NCI-H146 (cell line): ENCODE measurements at places on chromosomes 7 and 10.

DNA sequence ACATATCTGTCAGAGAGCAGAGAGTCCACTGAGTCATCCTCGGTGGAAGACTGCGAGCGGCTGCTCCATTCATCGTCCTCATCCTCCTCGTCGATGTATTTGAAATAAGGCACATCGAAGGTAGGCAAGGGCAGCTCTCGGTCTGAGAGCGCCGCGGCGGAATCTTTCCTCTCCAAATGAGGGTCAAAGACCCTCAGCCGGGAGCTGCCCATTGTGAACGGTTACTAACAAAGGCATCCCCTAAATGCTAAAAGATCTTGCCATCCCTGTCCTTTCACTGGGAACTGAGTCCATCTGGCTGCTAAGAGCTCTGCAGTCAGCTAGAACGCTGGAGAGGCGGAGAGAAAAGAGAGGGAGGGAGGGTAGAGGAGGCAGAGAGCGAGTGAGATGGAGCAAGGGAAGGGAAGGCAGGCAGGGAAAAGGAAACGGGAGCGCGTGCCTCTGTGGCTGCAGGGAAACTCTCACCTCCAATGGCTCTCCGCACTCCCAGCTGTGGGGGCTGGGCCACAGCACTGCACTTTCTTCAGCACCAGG, 163.4 kb downstream of the RAPGEF5 start:
- peak; percentile 44 for DNase-seq

DNA sequence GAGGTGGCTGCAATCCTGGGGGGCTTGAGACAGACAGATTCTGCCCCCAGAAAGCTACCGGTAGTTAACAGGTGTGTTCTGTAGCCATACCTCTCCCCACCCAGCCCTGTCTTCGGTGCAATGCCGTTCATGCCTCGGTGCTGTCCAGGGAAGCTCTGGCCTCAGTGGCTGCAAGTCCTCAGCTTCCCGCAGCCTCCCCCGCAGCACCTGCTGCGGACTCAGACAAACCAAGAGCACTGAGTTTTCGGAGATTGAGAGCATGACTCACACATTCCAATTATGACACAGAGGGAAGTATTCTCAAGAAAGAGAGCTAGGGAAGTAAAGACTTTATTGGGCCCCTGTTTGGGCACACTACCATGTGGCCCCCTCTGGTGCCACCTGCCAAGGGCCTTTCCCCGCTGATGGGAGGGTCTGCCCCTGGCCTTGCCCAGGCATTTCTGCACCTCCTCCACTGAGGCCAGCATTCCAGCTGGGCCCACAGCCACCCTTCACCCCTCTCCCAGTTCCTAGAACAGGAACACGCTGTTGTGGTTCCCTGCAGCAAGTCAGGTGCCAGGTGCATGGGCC, 30.2 kb upstream of the EZH2 start:
- DNase-seq = no peak

DNA sequence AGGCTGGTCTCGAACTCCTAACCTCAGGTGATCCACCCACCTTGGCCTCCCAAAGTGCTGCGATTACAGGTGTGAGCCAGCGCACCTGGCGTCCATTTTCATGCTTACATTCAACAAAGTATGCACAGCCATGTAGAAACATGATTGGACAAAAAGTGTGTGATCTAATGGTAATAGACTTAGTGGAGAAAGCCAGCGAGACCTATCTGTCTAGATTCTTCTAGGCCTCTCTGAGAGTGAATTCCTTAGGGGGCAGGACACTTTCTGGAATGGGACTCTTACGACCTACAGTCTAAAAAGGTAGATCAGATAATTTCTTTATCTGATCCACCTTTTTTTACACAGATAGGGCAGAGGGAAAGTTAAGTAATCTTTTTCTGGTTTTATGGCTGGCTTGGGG, 46.3 kb upstream of the SDK1 start:
- DNase-seq = no peak

GRCh38 chr10:78856421-78856820, 212.3 kb upstream of the ZMIZ1 start:
- no peak for DNase-seq

GRCh38 chr10:125080984-125081383, 79.4 kb downstream of the CTBP2 start:
- no peak for DNase-seq

DNA sequence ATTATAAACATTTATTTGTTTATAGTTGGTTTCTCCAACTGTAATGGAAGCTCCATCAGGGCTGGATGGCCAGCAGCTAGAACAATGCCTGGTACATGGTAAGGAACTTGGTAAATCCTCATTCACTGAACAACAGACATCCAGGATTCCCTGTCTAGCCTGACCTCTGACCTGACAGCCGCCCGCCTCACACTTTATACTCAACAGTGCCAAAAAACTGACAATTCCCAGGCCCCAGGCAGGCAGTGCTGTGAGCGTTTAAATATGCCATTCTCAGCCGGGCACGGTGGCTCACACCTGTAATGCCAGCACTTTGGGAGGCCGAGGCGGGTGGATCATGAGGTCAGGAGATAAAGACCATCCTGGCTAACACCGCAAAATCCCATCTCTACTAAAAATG, 55.9 kb downstream of the RSU1 start:
- DNase-seq = no peak

GRCh38 chr10:49309691-49310411, 10.9 kb downstream of the C10orf71 start:
- no peak for DNase-seq

- DNase-seq = no peak
Observed at GRCh38 chr7:139821349-139822105, 7.5 kb upstream of the TBXAS1 start.

GRCh38 chr10:24465891-24466818, 257.2 kb downstream of the KIAA1217 start:
- DNase-seq = no peak

- DNase-seq = no peak
Observed at GRCh38 chr7:82527851-82528250, 84.3 kb upstream of the CACNA2D1 start.

GRCh38 chr7:390761-391410, 100.9 kb downstream of the FOXL3 start:
- DNase-seq = no peak

DNA sequence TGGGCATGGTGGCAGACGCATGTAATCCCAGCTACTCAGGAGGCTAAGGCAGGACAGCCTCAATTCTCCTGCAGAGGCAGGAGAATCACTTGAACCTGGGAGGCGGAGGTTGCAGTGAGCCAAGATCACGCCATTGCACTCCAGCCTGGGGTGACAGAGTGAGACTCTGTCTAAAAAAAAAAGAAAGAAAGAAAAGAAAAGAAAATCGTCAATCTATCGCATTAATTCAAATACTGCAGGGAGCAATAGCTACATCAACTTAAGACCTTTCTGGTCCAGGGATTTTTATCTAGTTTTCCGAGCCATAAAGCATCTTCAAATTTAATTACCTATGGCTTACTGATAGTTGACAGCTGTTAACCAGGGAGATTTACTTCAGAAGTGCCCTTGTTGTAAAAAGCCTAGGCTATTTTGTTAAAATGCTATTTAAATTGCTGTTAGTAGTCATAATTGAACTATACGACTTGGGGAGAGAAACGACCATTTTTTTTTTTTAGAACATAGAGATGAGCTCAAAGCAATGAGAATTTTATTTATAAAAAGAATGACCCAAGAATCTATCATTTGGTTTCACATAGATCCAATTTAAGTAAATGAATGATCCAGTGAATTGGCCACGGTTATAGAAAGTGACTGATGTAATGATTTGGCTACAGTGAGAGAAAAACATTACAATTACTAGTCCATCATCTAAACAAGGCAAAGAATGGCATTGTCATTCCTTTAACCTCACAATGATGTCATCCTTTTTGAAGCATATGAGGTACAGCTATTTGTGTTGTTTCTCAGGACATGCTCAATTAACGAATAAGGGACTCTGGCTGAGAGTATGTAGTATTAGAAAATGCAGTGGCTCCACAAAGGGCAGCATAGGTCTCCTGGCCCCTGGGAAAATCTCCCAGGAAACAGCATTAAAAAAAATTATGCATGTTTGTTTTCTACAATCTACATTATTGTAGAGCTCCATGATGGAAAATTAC, 85.3 kb downstream of the SEMA3C start:
- DNase-seq = no peak

- no peak for DNase-seq
Observed at GRCh38 chr7:125126376-125126775, 196.8 kb upstream of the POT1 start.

GRCh38 chr7:78151229-78151628, 352.7 kb downstream of the PHTF2 start:
- no peak for DNase-seq

- DNase-seq = no peak
Observed at GRCh38 chr10:76491216-76491615, 1059.8 kb downstream of the LRMDA start.

GRCh38 chr10:123146894-123147634, 872 bp upstream of the HMX2 start:
- no peak for DNase-seq

- no peak for DNase-seq
Observed at GRCh38 chr10:115918812-115919211, 354.2 kb downstream of the GFRA1 start.

GRCh38 chr10:100551196-100551595, 15.5 kb downstream of the HIF1AN start:
- DNase-seq = no peak

- DNase-seq = no peak
Observed at GRCh38 chr10:122854648-122855047, 9.0 kb upstream of the CUZD1 start.

DNA sequence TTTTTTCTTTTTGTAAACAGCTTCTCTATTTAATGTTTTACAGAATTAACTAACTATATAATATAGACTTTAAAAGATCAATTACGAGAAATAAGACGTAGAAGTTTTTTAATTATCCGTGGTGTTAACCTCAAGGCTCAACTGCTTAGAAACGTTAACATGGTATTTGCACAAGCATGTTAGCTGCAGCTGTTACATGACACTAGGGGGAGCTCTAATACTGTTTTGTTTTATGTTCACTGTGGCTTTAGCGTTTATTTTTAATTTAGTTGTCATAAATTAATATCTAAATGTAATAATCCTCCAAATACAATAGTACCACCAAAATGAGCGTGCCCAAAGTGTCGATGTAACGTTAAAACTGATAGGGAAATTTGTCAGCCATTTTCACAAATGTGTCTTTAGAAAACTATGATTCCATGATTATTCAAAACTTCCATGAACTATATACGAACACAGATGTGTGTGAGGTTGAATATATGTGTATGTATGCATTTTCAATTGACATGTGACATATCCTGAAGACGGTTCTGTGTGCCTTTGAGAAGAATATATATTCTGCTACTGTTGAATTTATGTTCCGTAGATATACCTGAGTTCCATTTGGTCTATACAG, 828.8 kb upstream of the MBL2 start:
- peak; percentile 46 for DNase-seq

GRCh38 chr10:100993986-100994708, 5.5 kb upstream of the LZTS2 start:
- no peak for DNase-seq

DNA sequence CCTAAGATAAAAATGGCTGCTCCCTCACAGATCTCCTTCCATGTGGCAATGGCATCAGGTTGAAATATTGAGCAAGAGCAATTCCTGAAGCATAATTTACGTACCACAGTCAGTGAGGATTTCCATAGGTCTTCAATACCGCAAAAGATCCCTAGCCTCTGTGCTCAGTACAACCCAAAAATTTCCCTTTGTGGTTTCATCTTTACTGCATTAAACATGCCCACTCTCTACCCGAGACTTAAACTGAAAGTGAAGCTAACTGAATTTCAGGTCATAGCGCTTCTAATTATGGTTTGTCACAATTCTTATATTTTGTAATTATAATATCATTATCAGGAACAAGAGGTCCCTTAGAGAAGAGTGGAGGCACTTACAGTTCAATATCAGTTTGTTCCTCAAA, 1071.1 kb downstream of the XPNPEP1 start:
- DNase-seq = no peak

DNA sequence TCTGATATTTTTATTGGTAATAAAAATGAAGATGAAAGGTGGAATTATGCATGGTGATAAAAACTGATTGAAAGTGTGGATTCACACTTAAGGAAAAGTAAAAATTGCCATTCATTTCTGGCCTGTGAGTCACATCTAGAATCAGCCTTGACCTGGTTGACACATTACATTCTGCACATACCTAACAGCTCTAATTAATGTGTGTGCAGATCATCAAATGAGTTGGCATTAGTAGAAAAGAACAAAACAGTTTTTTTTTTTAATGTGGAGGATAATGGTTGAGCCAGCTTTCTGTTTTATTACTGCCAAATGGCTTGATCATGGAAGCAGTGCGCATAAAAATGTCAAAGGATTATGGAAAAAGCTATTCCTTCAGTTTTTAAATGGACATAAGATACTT, 142.6 kb upstream of the TMEM196 start:
- no peak for DNase-seq

DNA sequence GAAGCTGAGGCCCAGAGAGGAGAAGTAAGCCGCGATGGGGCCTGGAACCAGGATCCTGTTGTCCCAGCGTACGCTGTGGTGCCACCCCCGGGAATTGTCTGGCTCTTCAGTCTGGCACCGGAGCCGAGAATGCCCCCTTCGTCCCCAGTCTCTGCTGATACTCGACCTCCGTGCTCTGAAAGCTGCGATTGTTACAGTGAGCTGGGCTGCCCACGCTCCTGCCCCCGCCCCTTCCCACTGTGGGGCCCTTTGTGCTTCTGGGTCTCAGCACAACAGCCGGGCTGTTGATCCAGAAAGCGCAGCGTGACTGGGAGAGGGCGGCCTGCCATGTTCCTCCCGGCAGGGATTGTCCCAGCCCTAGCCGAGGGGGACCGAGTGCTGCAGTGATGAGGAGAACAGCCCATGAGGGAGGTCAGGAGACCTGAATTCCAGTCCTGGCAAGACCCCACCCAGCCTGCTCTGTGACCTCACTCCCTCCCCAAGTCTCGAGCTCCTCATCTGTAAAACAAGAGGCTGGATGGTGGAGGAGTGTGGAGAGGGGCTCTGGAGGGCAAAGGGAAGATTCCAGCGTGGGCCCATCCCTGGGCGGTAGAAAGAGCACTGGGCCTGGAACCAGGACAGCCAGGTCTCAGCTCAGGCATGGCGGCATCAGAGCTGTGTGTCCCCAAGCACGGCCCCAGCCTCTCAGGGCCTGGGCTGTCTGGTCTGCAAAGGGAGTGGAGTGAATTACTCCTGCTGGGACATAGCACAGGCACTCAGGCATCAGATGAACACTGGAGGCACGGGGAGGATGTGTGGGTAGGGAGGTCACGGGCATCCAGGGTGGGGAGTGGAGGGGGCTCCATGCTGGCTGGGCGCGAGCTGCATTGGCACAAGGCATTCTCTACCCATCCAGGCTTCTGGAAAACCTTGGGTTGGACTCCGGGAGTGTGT, 43.6 kb downstream of the TSPAN15 start:
- no peak for DNase-seq

DNA sequence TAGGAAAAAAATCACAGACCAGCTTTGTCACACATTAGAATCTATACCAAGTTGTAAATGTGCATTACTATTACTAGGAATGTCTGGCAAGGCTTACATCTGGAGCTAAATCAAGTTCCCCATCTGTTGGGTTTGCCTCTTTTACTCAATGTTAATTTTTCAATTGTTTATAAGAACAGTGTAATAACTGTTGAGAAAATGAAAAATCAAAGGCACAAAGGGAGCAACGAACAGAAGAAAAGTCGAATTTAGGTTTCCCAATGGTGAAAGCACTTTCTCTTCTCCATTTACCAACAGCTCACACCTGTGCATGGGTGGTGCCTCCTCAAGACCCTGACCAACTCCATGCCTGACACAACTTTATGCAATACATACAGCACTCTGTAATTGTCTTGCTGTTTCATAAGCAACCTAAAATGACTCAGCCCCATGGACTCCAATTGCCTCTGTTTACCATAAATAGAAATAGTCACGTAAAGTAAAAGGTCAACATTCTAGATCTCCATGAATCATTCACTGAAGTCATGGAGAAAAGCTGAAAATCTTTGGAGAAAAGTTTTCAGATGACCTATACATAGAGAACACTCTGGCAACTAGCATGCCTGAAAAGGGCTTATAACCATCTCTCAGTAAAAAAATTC, 95.5 kb upstream of the KCNIP2 start:
- DNase-seq = no peak
